ENCODE measurements at places on chromosomes 5 and 9.

GRCh38 chr9:37100327-37100726, 20.0 kb upstream of the ZCCHC7 start:
- DNase-seq: no peak

DNA sequence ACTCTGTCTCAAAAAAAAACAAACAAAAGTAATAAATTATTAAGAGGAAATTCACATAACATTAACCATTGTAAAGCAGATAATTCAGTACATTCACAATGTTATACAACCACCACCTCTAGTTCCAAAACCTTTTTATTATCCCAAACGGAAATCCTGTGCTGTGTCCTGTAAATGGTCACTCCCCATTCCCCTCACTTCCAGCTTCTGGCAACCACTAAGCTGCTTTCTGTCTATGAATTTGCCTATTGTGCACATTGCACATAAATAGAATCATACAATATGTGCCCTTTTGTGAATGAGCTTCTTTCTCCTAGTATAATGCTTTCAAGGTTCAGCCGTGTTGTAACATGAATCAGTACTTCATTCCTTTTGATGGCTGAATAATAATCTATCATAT, 20.8 kb downstream of the C9orf152 start:
- DNase-seq: no peak

- no peak for DNase-seq
Observed at GRCh38 chr9:86531273-86531970, 177.2 kb upstream of the TUT7 start.

DNA sequence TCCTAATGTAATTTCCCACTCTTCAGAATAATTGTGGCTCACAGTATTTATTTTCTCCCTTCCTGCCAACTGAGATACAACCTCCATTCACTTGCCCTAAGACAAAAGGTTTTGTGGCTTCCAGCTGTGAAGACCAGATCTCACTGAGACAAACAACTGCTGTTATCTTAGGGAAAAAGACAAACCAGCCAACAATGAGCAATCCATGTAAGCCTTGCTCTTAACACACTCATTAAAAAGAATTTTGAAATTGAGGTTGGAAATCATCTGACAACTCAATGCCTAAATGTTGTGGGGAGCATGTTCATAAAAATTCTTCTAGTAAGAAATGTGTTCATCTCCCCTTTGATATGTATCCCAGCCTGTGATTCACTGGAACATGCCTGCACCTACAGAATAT, 132.9 kb downstream of the ADAMTSL1 start:
- DNase-seq: no peak

- DNase-seq: no peak
Observed at GRCh38 chr9:30035761-30036160, 2348.7 kb upstream of the ACO1 start.

DNA sequence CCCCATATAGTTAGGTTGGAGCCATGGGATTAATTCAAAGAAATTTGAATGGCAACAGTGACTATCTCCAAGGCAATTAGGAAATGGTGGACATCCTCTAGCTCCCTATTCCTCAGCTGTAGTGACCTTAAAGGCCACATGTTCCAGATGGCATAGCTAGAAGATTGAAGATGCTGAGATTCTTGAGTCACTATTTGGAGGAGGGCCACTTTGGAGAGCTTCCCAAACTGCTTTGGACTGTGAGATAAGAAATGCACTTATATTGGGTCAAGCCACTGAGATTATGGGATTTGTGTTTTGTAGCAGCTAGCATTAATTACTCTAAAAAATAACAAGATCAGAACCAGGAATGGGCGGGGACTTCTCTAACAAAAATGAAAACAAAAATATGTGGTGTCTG, 636.2 kb upstream of the CCNG1 start:
- no peak for DNase-seq

DNA sequence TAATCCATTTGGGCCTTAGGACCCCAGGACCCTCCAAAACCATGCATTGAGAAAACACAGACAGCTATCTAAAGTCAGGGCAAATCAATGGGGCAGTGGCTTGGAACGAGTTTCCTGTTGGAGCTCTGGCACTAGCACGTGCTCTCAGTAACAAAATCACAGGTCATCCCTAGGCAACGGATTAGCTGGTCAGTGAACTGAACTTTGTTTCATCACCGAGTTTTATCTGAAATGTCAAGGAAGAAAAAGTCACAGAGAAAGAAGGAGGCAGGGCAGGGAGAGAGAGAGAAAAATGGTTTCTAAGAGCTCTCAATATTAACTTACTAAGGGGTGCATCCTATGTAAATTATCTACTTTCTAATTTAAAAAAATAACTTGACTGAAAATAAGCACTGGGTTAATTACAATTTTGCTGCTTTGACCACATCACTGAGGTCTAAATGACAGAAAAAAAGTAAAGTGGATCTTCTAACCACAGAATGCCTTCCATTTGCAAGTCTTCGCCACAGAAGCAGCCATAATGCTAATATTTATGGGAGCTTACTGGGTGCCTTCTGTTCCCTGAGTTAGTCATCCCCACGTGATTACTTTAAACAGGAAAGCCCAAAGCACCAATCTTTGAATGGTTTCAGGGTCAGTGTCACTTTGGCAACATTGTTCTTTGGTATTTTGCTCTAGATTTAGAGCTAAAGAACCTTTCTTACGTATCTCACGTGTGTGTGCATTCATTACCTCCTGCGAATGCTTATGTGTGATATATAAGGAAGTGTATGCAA, 503.9 kb downstream of the RASEF start:
- no peak for DNase-seq

- DNase-seq: no peak
Observed at GRCh38 chr5:167254132-167254531, 1037.3 kb upstream of the WWC1 start.

DNA sequence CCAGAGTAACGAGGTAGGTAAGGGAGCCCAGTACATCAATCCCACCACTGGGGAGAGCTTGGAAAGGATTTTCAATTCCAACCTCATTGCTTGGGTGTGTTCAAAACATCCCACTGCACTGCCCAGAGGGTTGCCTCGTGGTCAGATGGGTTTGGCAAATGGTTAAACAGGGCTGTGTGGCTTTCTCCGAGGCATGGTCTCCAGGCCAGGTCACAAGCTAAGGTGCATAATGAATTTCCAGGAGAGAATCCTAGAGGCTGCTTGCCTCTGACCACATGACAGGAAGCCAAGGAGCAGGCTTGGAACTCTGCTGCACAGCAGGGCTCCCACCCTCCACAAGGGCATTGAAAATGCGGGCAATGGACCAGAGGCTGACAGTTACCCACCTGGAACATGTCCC, 51.6 kb downstream of the DAP start:
- no peak for DNase-seq

DNA sequence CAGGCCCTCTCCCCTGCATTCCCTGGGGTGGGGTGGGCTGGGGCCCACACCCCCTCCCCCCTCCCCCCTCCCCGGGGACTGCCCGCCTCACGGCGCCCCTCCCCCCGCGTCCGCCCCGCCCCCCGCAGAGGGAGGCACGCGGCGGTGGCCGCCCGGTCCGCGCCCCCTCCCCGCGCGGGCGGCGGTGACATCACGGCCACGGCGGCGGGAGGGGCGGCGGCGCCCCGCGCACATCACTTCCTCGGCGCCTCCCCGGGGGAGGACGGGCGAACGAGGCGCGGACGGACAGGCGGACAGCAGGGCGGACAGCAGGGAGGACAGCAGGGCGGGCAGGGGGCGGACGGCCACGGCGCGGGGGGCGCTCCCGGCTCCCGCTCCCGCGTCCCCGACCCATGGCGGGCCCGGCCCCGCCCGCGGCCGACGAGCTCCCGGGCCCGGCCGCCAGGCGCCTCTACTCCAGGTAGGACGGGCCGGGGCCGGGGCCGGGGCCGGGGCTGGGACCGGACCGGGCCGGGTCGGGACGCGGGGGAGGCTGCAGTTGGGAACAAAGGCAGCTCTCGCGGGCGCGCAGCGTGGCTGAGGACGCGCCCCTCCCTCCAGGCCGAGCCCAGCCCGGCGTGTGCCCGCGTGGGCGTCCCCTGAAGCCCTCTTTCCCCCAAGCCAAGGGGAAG, at the start of gene GPSM1:
TSS of gene GPSM1 (plus strand) at position 236 of the 671 bp plus-strand sequence. CDS start at position 393, 157 bp downstream.
- no peak for DNase-seq

Data from Calu3 (cell line).